ENCODE measurements at places on chromosomes 16 and 17.

DNA sequence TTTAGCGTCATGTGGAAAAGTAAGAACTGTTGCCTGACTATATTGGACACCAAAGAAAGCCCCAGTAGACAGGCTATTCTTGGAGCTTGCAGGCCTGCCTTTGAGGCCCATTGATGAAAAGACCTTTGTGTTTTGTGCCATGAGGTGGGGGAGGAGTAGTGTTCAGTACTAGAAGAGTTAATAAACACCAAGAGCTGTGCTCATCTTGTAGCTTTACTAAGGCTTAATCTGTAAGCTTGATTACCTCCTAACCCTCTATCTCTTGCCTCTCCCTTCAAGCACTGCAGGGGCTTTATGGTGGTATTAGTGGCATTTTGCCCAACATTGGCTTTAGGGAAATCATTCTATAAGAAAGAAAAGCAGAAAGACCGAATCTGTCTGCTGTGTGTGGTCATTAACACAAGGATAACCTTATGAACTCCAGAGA is 220.2 kb upstream of the TBX2 start:
- DNase-seq: no peak

GRCh38 chr17:43907425-43907981 is at the start of gene MPP2:
TSS of gene MPP2 (minus strand) at chr17:43907536. CDS start at chr17:43904460, 3,076 bp downstream.
- DNase-seq: peak; percentile 77

DNA sequence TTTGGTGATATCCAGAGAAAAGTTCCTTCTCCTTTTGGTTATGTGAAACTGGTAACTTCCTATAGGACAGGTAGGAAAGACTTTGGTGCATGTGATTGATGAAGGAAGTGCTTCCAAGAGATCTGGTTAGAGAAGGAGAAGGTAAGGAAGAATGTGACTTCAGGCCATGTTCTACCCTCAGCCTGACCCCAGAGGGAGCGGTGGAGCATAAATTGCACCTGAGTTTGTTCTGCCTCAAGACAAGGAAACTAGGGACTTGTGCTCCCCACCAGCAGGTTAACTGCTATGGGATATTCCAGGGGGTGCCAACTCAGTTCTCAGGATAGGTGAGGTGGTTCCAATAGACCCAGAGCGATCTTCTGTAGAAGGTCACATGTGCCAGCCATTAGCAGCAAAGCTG is 299.3 kb upstream of the XYLT1 start:
- no peak for DNase-seq

DNA sequence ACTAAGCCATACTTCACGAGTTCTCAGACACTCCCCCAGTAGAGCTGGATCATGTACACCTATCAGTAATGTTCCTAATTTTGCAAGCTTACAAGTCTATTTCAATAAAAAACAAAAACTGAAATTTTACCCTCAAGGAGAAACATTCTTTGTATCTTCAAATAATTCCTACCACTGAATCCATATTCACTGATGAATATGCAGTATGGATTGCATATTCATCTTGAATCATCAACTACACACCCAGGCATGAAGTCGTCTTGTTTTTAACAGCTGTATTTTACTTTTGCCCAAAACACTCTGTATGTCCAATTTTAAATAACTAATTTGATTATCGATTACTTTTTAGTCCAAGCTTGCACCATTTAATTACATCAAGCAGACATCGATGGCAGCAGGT is 31.8 kb downstream of the ZDHHC7 start:
- no peak for DNase-seq

- no peak for DNase-seq
These were observed 146.1 kb downstream of the SDK2 start for GRCh38 chr17:73498176-73498575.

- no peak for DNase-seq
These were observed 16.7 kb downstream of the LLGL2 start for GRCh38 chr17:75542229-75542628.

DNA sequence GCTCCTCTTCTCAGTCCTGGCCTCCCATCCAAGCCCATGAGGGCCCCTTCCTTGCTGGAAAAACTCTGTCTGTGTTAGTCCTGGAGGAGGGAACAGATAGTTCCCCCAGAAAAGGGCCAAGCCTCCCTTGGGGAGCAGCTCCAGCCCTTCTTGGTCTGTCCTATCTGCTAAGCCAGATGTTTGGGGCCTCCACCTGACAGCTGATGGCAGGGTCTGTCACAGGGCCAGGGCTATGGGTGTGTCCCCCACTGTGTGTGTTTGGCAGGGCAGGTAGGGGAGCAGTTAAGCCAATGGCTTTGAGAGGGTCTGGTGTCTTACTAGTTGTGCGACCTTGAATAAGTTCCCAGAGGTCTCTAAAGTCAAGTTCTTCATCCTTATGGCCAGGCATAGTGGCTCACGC is 13.6 kb upstream of the SLC4A1 start:
- DNase-seq: no peak

- DNase-seq: no peak
These were observed 782 bp downstream of the FAM83G start for GRCh38 chr17:19003543-19004420.

DNA sequence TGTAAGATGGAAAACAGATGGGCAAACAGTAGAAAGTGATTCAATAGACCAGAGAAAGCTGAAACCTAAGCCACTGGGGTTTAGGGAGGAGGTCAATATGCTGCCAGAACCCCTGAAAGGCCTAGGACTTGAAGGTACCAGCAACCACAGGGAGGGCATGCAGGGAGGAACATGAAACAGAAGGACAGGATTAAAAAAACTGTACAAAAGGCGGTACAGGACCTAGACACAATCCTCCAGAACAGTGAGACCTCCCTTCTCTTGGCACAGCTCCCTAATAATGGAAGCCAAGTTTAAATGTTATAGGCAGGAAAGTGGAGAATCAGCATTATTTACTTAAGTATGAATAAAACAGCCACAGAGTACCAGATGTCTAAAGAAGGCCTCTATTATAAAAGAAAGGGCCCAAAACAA is 105.5 kb downstream of the SPAG9 start:
- no peak for DNase-seq

DNA sequence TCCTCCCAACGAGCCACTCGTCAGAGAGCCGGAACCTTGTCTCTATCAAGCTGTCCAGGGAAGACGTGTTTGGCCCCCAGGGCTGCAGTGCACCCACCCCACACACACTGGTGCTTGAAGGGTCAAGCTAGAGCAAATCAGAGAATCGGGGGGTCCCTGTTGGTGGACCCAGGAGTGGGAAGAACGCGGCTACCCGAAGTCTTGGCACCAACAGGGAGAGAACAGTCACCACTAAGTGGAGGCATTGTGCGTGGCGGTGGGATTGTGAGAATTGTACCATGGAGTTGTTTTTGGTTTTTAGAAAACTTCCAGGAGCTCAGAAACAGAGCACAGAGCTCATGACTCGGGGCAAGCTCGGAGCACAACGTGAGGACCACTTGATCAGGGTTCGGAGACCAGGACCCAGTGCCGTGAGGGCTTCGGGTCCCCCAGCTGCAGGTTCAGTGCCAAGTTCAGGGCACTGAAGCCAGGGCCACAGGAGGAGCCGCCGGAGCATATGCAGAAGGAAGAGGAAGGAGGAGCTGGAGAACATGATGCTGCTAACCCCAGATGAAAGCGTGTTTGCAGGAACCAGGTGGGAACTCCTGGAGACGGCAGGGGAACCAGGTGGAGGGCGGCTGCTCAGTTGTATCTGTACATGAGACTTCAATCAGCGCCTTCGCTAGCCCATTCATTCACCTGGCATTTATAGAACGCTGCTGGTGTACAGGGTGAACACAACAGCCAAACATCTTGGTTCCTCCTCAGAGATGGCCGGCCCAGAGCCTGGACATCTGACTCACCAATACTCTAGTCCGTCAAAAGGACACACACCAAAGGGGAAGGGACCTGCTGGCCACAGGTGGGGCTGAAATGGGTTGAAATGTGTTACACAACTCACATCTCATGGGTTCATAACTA is 42.8 kb downstream of the METRNL start:
- DNase-seq: no peak

GRCh38 chr16:50708373-50709060 is 15.1 kb downstream of the NOD2 start:
- DNase-seq: no peak

GRCh38 chr17:27320222-27320560 is 26.3 kb downstream of the WSB1 start:
- DNase-seq: no peak

- peak; percentile 71 for DNase-seq
These were observed 9.8 kb downstream of the ADAM11 start for GRCh38 chr17:44768505-44769142.

DNA sequence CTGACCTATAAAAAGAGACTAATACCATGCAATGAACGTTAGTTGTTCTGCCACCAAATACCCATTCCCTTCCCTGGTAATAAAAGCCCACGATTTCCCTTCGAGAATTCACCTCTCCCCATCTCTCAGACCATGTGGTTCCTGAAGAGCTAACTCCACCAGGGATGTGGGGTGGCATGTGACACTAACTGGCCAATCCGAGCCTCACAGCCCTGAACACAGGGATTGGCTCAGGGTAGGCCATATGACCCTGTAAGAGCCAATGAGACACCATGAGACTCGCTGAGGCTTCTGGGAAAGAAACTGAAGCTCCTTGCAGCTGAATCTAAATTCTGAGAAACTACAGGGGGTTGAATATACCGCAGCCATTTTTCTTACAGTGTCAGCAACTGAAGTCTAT is 21.1 kb downstream of the HELZ start:
- DNase-seq: peak; percentile 36

GRCh38 chr16:81992859-81993258 is 18.4 kb downstream of the SDR42E1 start:
- DNase-seq: no peak

- DNase-seq: no peak
These were observed 8.4 kb downstream of the PMP22 start for GRCh38 chr17:15256689-15257088.

DNA sequence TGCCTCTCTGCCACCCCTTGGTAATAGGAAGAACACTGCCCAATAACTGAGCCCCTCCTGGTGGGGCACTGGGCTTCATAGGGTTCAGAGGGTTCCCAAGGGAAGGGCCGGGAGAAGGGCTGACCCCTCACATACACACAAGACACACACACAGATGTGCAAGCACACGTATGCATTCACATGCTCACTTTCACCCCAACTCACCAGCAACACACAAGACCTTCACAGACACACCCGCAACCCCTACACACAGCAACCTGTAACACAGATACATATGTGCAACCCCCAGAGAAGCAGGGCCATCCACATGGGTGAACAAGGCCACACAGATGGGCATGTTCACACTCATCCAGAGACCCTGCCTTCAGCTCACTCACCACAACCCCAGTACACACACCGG is 225.1 kb downstream of the ZNF423 start:
- DNase-seq: no peak

- no peak for DNase-seq
These were observed 9.6 kb downstream of the LLGL2 start for GRCh38 chr17:75535119-75535537.

GRCh38 chr16:68190736-68191510 is 45.0 kb downstream of the ESRP2 start:
- DNase-seq: no peak

DNA sequence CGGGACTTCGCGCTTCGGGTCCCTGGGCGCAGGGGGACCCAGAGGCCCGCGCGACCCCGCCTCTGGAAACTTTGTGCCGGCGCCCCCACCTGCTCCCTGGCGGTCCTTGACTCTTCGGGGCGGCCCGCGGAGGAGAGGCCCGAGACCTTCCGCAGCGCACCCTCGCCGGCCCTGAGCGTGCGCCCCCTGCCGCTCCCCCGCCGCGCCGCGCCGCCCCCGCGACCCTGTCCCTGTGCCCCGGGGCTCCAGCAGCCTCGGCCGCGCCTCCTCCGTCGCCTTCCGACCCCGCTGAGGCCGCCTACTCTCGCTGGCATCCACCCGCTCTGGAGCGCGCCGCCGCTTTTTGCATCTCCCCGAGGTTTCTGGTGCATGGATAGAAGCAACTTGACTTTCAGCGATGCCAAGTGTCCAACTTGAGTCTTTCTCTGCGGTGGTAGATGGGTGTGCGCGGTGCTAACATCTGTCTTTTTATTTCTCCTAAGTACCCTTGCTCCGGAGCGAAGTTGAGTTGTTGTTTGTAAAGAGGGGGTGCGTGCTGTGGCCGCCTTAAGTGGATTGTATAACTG is 414 bp downstream of the DUSP14 start:
- DNase-seq: peak; percentile 86

DNA sequence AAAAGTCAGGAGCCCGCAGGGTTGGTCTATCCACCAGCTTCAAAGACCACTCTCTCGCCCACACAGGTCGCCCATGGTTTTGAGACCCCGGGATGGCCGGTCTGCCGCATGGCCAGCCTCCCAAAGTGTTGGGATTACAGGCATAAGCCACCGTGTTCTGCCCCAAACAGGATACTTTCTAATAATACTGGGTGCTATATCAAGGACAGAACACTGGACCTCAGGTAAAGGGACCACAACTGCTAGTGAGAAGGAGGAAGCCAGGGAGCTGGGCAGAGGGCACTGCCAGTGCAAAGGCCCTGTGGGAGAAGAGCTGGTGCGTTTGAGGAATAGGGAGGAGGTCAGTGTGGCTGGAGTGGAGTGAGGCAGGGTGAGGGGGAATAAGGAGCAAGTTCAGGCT is 34.1 kb downstream of the IL21R start:
- no peak for DNase-seq

GRCh38 chr17:76121932-76122430 is 18.4 kb upstream of the EXOC7 start:
- no peak for DNase-seq
